Neural crest cell (in vitro differentiated cells): ENCODE measurements at places on chromosomes 7 and 10. TPM values are rescaled to one million over a fixed set of nuclear protein-coding genes. Genes with fewer than 3 reads are reported as not detected.
A peak's percentile ranks its signal among the peaks of the same experiment; 100 is the strongest.

NME8 gene
- total RNA-seq, result not detected in 2 replicates

DNA sequence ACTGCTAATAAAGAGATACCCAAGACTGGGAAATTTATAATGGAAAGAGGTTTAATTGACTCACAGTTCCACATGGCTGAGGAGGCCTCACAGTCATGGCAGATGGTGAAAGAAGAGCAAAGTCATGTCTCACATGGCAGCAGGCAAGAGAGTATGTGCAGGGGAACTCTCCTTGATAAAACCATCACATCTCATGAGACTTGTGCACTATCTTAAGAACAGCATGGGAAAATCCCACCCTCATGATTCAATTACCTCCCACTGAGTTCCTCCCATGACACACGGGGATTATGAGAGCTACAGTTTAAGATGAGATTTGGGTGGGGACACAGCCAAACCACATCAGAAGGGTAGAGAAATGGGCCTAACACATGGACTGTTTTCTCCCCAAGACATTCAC, 156.3 kb downstream of the CCDC71L start:
- peaks cover 4% of the 10 kb centered on the region for H3K27me3 ChIP-seq
- no peak overlapping the region for H3K27ac ChIP-seq
- H3K4me1 ChIP-seq, result no peaks in the 10 kb centered on the region
- H3K4me3 ChIP-seq, result no peak overlapping the region
- DNase-seq, result no peak
- no peaks in the 10 kb centered on the region for H3K36me3 ChIP-seq

CYP2C18 gene
- total RNA-seq, result not detected in 2 replicates

DNA sequence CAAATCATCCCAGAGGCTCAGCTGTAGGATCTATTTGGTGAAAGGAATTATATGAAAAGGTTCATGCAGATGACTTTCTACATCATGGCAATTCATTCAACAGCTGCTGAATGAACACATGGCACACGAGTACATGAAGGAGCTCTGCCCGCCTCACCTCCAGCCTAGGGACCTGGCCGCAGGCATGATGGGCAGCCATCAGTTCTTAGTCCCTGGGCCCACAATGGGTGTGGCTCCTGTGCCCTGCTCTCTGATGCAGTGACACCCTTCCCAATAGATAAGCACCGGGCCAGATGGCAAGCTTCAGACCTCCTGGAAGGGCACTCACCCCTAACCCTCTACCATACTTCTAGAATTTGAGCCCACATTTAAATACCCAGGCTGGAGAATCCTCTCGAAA, 3.5 kb downstream of the CHST15 start:
- no peak for DNase-seq
- H3K27me3 ChIP-seq, result peaks cover 77% of the 10 kb centered on the region
- no peaks in the 10 kb centered on the region for H3K36me3 ChIP-seq
- H3K27ac ChIP-seq, result no peak overlapping the region

GRCh38 chr10:76509446-76509845, 1078.0 kb downstream of the LRMDA start:
- H3K27me3 ChIP-seq, result no peaks in the 10 kb centered on the region
- no peak overlapping the region for H3K27ac ChIP-seq
- peaks cover 5% of the 10 kb centered on the region for H3K4me1 ChIP-seq
- no peak overlapping the region for H3K4me3 ChIP-seq
- DNase-seq, result no peak

PIP4K2A gene
- total RNA-seq, result 25.4 and 28.7 TPM in 2 replicates

DNA sequence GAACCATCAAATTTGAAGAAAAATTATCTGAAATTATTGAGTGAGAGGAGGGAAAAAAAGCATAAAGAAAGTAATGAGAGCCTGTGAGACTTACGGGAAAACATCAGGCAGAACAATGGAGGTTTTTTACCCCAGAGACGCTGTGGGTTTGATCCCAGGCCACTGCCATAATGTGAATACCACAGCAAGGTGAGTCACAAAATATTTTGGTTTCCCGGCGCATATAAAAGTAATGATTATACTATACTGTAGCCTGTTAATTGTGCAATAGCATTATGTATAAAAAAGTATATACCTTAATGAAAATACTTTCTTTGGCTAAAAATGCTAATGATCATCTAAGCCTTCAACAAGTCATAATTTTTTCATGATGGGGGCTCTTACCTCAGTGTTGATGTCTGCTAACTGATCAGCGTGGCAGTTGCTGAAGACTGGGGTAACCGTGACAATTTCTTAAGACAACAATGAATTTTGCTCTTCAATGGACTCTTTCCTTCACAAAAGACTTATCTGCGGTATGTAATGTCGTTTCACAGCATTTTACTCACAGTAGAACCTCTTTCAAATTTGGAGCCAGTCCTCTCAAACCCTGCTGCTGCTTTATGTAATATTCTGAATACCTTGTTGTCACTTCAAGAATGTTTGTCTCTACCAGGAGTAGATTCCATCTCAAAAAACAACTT, 97.0 kb upstream of the FAM20C start:
- H3K4me1 ChIP-seq, result peaks cover 13% of the 10 kb centered on the region
- H3K27me3 ChIP-seq, result peaks cover 5% of the 10 kb centered on the region
- H3K27ac ChIP-seq, result no peak overlapping the region
- no peak overlapping the region for H3K4me3 ChIP-seq

GRCh38 chr7:131026297-131027000, 292.4 kb upstream of the KLF14 start:
- no peaks in the 10 kb centered on the region for H3K36me3 ChIP-seq
- no peaks in the 10 kb centered on the region for H3K4me1 ChIP-seq
- no peak for DNase-seq
- H3K27me3 ChIP-seq, result no peaks in the 10 kb centered on the region

DNA sequence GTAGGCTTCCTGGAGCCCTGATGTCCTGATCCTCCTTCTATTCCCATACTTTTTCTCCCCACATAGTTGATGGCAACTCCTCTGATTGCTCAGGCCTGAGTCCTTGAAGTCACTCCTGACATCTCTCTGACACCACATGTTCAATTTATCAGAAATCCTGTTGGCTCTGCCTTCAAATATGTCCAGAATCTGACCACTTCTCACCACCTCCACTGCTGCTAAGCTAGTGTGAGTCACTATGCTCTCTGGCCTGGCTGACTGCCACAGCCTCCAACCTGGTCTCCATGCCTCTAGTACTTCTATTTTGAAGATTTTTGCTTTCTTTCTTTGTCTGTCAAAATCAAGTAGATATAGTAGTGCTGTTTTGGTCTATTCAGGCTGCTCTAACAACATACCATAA, 53.0 kb downstream of the TMEM229A start:
- H3K36me3 ChIP-seq, result peaks cover 2% of the 10 kb centered on the region
- no peaks in the 10 kb centered on the region for H3K27me3 ChIP-seq
- no peak for DNase-seq

- no peak overlapping the region for H3K27ac ChIP-seq
- no peaks in the 10 kb centered on the region for H3K27me3 ChIP-seq
- peak; percentile 79 for DNase-seq
- no peak overlapping the region for H3K4me3 ChIP-seq
- peaks cover 4% of the 10 kb centered on the region for H3K36me3 ChIP-seq
Measured at GRCh38 chr10:72340510-72341261, 14.0 kb downstream of the DNAJB12 start.

- no peaks in the 10 kb centered on the region for H3K4me1 ChIP-seq
- H3K27ac ChIP-seq, result no peak overlapping the region
- DNase-seq, result no peak
Measured at GRCh38 chr7:47866120-47866519, 82.1 kb downstream of the PKD1L1 start.

DNA sequence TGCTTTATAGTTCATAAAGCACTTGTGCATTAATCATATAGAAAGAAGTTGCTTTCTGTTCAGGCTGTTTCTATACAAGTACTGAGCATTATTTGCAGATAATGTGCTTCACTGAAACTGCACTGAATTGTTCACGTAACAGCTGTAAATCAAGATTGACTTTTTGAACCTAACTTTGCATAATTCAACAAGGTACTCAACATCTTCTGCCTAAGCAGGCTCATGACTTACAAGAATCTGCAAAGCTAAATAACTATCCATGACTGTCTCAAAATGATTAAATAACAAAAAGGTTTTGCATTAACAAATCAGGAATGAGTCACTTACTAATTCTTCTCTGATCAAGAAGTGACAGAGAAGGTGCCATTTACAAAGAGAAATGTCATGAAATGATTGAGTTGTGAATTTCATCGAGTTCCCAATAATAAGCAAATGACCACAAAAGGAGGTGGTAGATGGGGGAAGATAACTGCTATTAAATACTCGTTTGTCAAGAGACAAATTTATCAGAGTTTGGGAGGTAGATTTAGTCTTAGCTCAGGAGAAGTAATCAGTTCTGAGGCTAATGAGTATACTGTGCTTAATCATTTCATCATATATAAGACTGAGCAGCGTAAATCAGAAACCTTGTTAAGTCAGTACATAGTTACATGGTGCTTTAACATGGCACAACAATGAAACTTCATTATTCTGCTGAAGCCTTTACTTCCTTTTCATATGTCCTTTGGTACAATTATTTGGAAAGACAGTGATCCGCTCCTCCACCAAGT, 161.3 kb upstream of the LRRN3 start:
- H3K36me3 ChIP-seq, result peaks cover 7% of the 10 kb centered on the region
- no peaks in the 10 kb centered on the region for H3K27me3 ChIP-seq
- H3K4me3 ChIP-seq, result no peak overlapping the region
- no peaks in the 10 kb centered on the region for H3K4me1 ChIP-seq
- no peak overlapping the region for H3K27ac ChIP-seq

- no peak for DNase-seq
- H3K36me3 ChIP-seq, result no peaks in the 10 kb centered on the region
- no peak overlapping the region for H3K4me3 ChIP-seq
- no peak overlapping the region for H3K27ac ChIP-seq
Measured at GRCh38 chr10:88186335-88186734, 322.9 kb downstream of the PTEN start.

- no peak overlapping the region for H3K4me3 ChIP-seq
- no peak for DNase-seq
- H3K36me3 ChIP-seq, result peaks cover 12% of the 10 kb centered on the region
- peaks cover 6% of the 10 kb centered on the region for H3K4me1 ChIP-seq
- no peak overlapping the region for H3K27ac ChIP-seq
Measured at GRCh38 chr10:93054486-93054885, 6.1 kb upstream of the CYP26C1 start.

DNA sequence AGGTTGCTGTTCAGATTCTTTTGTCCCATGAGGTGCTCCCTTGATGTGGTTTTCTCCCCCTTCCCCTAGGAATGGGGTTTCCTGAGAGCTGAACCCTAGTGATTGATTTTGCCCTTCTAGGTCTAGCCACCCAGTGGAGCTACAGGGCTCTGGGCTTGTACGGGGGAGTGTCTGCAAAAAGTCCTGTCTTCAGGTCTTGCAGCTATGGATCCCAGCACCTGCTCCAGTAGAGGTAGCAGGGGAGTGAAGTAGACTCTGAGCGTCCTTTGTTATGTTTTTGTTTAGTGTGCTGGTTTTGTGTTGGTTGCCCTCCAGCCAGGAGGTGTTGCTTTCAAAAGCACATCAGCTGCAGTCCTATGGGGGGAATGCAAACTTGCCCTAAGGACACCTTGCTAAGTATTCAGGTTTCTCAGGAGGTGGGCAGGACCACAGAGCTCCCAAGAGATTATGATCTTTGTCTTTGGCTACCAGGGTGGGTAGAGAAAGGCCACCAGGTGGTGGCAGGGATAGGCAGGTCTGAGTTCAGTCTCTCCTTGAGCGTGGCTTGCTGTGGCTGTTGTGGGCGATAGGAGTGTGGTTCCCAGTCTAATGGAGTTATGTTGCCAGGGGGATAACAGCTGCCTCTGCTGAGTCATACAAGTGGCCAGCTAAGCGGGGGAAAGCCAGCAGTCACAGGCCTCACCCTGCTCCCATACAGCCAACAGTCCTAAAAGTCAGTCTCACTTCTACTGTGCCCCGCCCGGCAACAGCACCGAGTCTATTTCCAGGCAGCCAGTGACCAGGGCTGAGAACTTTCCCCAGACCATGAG, 92.4 kb upstream of the JCAD start:
- H3K4me3 ChIP-seq, result no peak overlapping the region
- peaks cover 2% of the 10 kb centered on the region for H3K36me3 ChIP-seq
- no peaks in the 10 kb centered on the region for H3K4me1 ChIP-seq
- DNase-seq, result no peak

DNA sequence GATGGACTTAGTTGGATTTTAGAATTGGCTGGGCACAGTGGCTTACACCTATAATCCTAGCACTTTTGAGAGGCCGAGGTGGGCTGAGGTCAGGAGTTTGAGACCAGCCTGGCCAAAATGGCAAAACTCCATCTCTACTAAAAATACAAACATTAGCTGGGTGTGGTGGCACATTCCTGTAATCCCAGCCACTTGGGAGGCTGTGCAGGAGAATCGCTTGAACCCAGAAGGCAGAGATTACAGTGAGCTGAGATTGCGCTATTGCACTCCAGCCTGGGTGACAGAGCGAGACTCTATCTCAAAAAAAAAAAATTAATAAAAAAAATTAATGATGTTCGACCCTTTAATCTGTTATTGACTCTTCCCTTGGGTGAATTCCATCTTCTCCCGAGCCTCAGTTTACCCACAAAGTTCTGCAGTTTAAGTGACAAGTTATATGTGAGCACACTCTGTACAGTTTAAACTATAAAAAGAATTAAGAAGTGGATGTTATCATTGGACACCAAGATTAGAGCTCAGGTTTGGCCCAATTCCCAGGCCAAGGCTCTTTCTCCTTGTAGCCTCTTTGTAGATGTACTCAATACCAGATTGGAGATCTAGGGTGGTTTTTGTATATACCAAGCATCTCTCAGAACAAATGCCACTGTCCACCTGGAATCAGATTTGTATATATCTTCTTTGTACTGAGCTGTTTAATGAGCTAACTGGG, 15.0 kb downstream of the KAT6B start:
- no peak overlapping the region for H3K4me3 ChIP-seq
- peaks cover 4% of the 10 kb centered on the region for H3K4me1 ChIP-seq
- H3K27me3 ChIP-seq, result no peaks in the 10 kb centered on the region
- peaks cover 6% of the 10 kb centered on the region for H3K36me3 ChIP-seq

DNA sequence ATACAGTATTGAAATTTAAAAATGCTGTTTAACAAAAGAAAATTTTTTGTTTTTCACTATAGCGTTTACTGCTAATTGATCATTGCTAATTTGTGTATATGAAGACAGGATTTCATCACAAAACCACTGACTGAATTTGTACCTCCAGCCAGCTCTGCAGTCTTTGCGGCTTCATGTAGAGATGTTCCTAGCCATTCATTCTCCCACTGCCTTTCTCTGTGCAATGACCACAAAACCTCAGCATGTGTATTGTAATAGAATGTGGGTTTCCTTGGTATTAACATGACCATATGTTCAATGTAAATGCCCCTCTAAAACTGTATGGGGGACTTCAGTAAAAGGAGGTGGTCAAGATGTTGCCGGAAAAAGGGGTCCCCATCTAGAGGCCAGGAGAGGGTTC, 81.1 kb upstream of the STEAP1B start:
- H3K4me1 ChIP-seq, result no peaks in the 10 kb centered on the region
- H3K4me3 ChIP-seq, result no peak overlapping the region
- H3K27ac ChIP-seq, result no peak overlapping the region
- DNase-seq, result no peak
- no peaks in the 10 kb centered on the region for H3K27me3 ChIP-seq
- H3K36me3 ChIP-seq, result no peaks in the 10 kb centered on the region

GRCh38 chr7:43554423-43554822, 28.5 kb upstream of the STK17A start:
- no peak overlapping the region for H3K27ac ChIP-seq
- H3K4me3 ChIP-seq, result no peak overlapping the region
- no peaks in the 10 kb centered on the region for H3K27me3 ChIP-seq
- no peaks in the 10 kb centered on the region for H3K4me1 ChIP-seq
- H3K36me3 ChIP-seq, result no peaks in the 10 kb centered on the region

HOXA11 gene
- not detected in 2 replicates for total RNA-seq

ZNF518A gene
- total RNA-seq, result 30.5 and 31.2 TPM in 2 replicates

GRCh38 chr7:36820527-36821170, 96.4 kb upstream of the AOAH start:
- H3K4me3 ChIP-seq, result no peak overlapping the region
- H3K36me3 ChIP-seq, result no peaks in the 10 kb centered on the region
- H3K27me3 ChIP-seq, result peaks cover 2% of the 10 kb centered on the region
- no peak overlapping the region for H3K27ac ChIP-seq
- H3K4me1 ChIP-seq, result no peaks in the 10 kb centered on the region

CYP26C1 gene
- 0.30 and 0.37 TPM in 2 replicates for total RNA-seq

AOC1 gene
- total RNA-seq, result not detected in 2 replicates
